ENCODE measurements at places on chromosomes 4 and X.

DNA sequence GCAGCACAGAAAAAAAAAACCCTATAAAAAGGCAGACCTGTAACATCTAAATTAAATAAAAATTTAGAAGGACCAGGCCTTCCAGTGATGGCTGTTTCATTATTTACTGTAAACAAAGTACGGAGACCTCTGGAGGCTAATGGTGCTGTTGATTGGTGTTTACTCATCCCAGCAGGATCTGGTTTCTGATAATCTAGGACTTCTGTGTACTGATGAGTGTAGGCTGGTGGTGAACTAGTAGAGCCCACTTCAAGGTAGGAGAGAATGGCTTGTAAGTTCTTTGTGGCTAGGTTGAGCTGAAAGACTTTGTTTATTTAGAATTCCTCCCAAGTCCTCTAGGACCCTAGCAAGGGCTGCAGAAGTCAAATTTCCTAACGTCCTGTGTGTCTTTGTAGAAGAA lies 398.1 kb upstream of the PITX2 start:
- no peak for DNase-seq

GRCh38 chr4:23882976-23883531 lies 6.8 kb downstream of the PPARGC1A start:
- DNase-seq: no peak

DNA sequence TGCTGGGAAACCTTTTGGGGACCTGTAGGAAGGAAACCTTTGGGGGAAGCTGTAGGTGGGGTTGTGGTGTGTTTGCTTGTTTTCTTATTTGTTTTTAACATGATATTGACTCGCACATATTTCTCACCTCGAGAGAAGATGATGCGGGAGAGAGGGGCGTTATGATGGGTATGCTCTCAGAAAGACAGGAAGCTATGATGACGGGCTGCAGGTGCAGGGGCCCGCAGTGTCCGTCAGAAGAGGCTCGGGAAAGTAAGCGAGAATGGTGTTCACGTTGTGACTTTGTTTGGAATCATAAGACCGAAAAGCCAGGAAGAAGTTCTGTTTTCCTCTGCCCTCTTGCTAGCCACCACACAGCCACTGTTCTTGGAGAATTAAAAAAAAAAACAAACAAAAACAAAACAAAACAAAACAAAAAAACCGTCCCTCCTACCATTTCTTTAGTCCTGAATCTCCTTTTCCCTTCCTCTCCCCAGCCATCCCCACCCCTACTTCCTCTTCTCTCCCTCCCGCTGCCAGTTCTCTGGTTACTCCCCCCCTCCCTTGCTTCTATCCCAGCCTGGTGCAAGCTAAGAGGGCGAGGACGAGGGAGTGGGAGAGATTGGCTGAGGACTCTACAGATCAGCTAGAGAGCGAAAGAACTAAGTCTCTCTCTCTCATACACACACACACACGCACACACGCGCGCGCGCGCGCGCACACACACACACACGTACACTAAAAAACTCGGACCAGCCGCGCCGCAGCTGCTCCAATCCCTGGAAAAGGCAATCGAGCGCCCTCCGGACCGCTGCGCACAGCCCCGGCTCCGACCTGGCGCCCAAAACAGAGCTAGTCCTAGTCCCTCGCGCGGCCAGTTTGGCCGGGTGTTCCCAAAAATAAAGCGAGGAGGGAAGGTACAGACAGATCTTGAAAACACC lies at the start of gene BMP3:
BMP3 (plus strand) TSS at position 648 of the 920 bp plus-strand sequence. CDS start 577 bp downstream, outside the sequence.
- DNase-seq: no peak

- no peak for DNase-seq
Measured at GRCh38 chrX:103739421-103739820, 28.7 kb downstream of the TMEM31 start.

GRCh38 chr4:121860121-121860520 lies 10.2 kb downstream of the BBS7 start:
- no peak for DNase-seq

GRCh38 chrX:68252664-68253063 lies 180.6 kb downstream of the OPHN1 start:
- no peak for DNase-seq

DNA sequence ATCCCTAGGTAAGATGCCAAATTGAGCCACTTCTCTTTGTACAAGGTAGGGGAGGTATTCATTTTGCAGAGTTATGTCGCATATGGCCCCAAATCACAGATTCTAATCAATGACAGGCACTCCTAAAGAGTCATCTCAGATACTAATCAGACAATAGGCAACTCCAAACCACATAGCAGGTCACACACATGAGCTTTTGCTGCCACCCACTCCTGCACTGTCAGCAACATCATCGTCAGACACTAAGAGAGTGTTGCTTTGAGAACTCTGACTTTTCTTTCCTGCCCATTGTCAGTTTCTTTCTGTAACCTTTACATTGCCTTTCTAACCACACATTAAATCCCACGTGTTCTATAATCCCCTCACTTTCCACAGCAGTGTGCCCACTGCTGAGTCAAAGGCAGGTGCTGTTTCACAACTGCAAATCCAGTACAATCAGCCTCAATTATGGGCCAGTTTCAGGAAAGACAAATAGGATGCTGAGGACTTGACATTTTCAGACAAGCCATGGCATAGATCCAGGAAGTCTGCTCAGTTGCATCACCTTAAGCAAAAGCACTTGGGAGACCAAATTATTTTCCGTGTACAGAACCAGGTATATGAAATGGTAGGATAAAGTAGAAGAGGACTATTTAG lies 23.5 kb downstream of the TMEM31 start:
- no peak for DNase-seq

GRCh38 chr4:64614276-64614675 lies 205.0 kb upstream of the TECRL start:
- no peak for DNase-seq

GRCh38 chrX:149365061-149365460 lies 140.0 kb downstream of the IDS start:
- DNase-seq: no peak

DNA sequence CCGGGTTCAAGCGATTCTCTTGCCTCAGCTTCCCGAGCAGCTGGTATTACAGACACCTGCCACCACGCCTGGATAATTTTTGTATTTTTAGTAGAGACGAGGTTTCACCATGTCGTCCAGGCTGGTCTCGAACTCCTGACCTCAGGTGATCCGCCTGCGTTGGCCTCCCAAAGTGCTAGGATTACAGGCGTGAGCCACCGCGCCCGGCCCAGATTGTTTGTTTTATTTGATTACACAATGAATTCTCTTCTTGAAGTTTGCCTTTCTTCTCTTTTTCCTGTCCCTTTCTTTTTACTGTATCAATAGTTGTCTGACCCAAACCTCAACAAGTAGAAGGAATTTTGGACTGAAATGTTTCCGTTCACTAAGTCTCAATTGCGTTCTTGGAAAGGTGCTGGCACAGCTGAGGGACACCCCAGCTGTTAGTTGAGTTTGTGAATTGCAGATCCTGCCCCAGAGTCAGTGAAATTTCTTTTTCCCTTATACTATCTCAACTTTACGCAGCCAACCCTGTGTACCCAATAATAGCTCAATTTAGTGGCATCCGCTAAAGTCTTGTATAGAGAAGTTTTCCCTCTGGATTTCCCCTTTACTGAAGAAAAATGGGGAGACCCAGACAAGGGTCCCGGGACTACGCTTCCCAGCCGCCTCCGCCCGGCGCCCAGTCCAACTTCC lies 639 bp upstream of the MTM1 start:
- DNase-seq: no peak

GRCh38 chr4:139943277-139943676 lies 210.7 kb downstream of the MAML3 start:
- no peak for DNase-seq

DNA sequence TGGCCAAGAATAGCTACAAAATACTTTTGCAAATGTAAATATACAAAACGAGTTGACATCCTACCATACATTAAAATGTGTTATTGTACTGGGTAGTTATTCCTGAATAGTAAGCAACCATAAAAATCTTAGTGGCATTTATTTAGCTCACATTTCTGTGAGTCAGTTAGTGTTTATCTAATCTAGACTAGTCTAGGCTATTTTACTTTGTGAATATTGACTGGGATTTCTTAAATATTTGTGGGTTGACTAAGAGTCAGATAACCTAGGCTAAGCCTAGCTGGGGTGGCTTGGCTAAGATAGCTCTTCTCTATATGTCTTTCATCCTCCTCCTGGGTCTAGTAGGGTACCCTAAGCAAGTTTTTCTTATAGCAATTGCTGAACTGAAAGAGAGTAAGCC lies 543.8 kb upstream of the DIAPH2 start:
- DNase-seq: no peak

- no peak for DNase-seq
Measured at GRCh38 chr4:15756361-15756861, 21.7 kb upstream of the CD38 start.

DNA sequence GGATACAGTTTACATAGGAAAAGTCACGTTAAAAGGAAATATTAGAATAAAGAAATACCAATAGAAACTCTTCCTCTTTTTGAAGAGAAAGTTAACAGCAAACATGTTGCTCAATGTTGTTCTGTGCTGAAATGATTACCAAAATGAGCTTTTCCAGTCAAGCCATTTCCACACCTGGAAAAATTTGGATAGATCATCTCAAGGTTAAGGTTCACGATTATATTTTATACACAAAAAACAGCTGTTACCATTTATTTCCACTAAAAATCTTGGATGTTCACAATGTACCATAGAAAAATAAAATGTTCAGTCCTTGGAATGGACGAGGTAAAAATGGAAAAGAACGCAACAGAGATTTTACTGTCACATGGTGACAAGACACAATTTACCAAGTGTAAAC lies 218.7 kb downstream of the SCFD2 start:
- no peak for DNase-seq

DNA sequence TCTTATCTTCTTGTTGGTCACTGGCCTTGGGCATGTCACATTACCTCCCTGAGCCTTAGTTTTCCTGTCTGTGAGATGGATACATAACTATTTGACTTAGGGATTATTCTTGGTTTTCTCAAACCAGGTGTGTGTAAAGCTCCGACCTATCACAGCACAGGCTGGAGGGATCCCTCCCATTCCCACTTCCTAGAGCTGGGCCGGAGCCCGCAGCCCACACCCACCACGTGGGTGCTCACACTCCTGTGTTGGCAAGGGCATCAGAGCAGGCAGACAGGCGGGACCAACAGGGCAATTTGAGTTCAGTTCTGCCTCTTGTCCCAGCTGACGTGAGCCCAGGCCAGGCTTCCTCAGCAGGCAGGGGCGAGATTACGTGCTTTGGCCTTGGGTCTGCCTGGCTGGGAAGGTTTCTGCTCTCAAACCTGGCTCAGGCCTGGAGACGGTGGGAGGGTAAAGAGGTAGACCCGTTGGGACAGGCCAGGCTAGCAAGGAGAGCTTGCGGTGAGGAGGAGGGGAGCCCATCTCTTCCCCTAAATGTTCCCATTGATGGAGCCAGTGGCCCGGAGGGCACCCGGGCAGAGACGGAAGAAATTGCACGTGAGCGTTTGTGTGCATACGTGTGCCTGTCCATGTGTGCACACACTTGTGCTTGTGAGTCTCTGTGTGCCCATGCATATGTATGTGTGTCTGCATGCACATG lies 734 bp upstream of the SH3TC1 start:
- no peak for DNase-seq

GRCh38 chrX:68072041-68072440 lies 361.3 kb downstream of the OPHN1 start:
- no peak for DNase-seq

DNA sequence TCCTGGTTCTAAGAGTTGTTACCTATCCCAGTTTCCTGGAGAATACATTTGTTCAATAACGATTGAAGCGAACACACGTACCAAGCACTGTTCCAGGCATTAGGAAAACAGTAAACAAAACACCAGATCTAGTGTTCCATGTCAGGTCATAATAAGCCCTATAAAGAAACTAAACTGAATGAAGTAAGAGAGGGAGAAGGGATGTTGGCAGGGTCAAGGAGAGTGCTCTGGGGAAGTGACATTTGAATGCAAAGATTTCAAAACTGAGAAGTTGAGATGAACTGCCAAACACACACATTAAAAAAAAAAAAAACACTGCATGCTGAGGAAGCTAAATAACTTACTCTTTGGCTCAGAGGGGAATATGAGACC lies 14.4 kb upstream of the ENAM start:
- no peak for DNase-seq

DNA sequence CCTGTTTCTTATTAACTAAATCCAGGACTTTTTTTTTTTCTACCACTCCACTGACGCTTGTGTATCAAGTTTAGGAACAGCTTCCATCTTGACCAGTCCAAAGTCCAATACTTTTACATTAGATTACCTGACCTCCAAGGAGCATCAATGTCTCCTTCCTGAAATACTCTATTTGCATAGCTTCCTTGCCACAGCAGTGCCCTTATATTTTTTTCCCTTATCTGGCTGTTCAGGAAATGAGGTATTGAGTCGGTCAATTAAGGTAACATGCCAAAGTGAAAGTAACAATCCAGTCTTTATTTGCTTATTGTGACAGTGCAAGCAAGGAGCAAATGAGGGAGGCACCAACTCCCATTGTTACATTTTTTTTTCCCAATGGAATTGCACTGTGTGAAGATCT lies 730.8 kb upstream of the NDST4 start:
- no peak for DNase-seq
